Vagina (tissue), 2 donors: ENCODE measurements at places on chromosomes 2 and 18. TPM values are rescaled to one million over a fixed set of nuclear protein-coding genes. Genes with fewer than 3 reads are reported as not detected.

DNA sequence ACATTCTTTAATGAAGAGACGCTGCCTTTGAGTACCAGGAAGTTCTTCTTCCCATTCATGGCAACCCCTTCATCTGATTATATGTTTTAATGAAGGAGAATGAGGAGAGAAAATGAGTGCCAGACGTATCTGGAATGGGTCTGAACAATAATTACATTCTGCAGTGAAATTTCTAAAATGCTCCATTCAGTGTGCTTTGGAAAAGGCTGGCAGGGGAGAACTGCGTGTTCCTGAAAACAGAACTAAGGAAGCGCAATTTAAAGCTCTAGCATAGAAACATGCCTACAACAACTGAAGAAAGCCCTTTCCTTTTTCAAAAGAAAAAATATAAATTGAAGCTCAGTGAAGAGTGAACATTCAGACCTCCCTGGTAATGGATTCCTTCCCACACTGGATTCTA is 58.8 kb downstream of the BOD1L2 start:
- no peak for DNase-seq

DNA sequence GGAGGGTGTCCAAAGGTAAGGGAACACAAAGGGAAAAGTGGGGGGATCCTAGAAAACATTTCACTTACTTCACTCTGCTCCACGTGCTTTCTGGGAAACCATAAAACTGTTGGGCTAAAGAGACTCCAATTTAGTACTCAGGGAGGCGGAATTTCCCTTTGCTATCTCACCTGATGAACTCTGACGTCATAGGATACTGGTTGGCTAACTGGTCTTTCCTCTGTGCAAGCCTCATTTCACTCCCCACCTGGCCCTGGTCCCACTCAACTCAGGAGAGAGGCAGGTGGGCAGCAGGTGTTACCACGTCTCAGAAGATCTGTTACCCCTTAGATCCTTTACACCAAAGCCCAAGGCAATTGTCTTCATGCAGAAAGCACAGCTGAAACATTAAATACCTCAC is 51.8 kb upstream of the PMAIP1 start:
- no peak for DNase-seq

DNA sequence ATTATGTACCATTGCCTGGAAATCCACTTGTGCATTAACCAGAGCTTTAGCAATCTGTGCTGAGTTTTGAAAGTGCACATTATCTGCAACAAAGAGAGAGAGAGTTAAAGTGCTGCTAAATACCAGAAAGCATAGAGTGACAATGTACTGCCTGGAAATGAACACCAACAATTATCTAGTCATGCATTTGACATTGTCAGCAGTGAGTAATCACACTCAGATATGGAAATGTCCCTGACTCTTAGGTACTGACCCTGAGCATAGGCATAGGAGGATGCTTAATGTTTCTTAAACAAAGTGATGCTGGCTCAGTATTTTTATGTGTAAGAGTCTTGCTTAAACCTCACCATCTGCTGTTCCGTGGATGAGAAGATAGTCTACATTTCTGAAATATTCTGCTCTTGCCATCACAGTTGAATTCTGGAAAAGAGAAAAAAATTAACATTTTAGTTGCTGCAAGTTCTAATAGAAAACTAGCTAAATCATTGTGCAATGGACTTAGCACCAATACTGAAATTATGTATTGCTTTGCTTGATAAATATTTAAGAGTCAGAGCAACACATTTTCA is 20.8 kb upstream of the GCG start:
- DNase-seq, result no peak

ITGA4 gene
- total RNA-seq, result 4.9 TPM

- no peak for DNase-seq
These were observed 270.1 kb downstream of the ETAA1 start for GRCh38 chr2:67667054-67667908.

GRCh38 chr2:225602205-225602604 is 202.7 kb downstream of the NYAP2 start:
- DNase-seq, result no peak

- DNase-seq, result no peak
These were observed at the start of gene CACNB4 for GRCh38 chr2:152098496-152099366. Gene CACNB4, minus strand, starts transcription at chr2:152099044.

C1QL2 gene
- total RNA-seq, result not detected

CCT4 gene
- total RNA-seq, result 72.7 TPM

DNA sequence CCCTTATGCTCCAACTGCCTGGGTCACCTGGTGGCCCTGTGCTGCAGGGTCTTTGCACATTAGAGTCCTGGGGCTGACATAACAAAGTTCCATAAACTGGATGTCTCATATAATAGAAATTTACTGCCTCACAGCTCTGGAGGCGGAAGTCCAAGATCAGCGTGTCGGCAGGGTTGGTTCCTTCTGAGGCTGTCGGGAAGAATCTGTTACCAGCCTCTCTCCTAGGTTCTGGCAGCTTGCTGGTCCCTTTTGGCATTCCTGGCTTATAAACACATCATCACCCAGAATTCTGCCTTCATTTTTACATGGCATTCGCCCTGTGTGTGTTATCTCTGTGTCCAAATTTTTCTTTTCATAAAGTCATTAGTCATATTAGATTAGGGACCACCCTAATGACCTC is 170.5 kb downstream of the NDUFA10 start:
- peak; percentile 7 for DNase-seq

DNA sequence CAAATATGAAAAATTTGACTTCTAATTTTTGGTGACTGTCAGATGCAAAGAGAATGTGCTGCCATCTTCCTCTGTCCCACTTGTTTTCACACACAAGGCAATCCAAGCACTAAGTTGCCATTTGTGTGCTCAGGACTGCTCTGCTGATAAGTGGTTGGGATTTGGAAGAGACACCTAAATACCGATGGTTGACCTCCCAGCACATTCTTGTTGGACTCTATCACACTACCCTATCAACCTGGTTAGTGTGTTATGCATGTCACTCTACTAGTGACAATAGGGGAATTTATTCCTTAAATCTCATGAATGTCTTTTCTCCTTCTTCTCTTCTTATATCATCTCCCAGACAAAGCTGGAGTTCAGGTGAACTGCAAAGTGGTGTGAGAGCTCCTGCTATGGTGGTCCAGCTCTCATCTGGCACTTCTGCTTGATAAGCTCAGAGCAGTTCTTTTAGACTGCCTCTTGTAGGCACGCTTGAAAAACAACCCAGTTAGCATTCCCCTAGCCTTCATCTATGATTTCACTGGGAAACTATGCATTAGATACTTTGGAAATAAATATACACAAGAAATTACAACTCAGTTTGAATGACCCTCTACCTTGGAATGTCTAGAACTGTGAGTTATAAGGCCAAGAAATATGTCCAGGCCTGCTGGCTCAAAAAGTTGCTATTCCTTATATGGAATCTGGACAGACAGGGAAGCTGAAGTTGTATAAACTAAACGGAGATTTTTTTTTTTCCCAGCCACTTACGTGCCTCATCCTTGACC is 404.8 kb downstream of the MEIS1 start:
- no peak for DNase-seq

- no peak for DNase-seq
These were observed 148.1 kb upstream of the SIX3 start for GRCh38 chr2:44793322-44793870.

GRCh38 chr2:240644171-240644651 is 18.9 kb downstream of the GPR35 start:
- DNase-seq, result no peak

DNA sequence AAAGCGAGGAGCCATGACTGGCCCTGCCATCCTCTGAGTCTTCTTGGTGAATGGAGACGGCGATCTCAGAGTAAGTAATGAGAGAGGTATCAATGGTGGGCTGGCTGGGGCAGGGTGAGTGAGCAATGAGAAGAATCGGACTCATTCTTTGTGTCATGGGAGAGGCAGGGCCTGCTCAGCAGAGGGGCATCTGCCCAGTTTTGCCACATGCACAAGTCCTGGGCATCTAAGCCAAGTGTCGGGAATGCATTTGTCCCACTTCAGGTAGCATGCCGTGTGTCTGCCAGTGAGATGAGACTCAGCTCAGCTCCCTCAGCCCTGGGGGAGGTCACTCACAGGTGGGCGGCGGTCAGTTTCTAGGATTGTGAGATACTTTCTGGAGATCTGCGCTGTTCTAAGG is 791.0 kb upstream of the RAB6C start:
- no peak for DNase-seq

DNA sequence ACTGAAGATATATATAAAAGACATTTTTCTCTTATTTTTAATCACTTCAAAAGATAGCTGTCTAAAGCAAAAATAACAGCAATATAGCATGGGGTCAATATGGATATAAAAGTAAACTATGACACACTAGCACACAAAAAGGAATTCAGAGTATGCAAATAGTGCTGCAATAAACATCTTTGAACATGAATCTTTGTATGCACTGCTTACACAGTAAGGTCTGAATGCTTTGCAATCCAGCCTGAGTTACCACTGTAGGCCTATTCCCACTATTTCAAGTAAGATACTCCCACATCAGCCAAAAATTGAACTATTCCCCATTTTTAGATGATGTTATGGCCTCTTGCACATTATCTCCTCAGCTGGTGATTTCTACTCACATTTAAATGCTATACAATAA is 27.4 kb upstream of the ERCC3 start:
- no peak for DNase-seq

FNDC4 gene
- total RNA-seq, result 18.2 TPM

REL gene
- 29.0 TPM for total RNA-seq

GRCh38 chr2:47546994-47547393 is 144.0 kb downstream of the MSH2 start:
- no peak for DNase-seq

- no peak for DNase-seq
These were observed 22.3 kb upstream of the RAB10 start for GRCh38 chr2:26011609-26011989.

GPR155 gene
- 6.6 TPM for total RNA-seq

DNA sequence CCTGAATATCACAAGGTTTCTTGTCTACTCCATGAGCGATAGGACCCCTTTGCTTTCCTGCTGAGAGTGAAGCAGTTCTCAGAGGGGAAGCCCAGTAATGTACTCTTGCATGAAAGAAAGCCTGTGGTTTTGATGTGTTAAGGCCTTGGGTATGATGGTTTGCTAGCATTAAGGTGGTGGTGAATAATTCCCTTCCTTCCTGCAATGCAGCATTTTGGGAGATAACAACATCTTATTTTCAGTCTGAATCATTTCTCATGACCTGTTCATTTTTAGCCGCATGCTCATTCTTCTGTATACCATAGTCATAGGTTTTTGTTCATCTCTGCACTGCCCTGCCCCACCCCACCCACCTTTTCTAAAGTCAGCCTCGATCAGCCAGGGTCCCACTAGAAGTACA is 66.2 kb downstream of the HNMT start:
- no peak for DNase-seq

SKOR2 gene
- total RNA-seq, result not detected

- DNase-seq, result no peak
These were observed 42.5 kb upstream of the GLI2 start for GRCh38 chr2:120693121-120693520.

DNA sequence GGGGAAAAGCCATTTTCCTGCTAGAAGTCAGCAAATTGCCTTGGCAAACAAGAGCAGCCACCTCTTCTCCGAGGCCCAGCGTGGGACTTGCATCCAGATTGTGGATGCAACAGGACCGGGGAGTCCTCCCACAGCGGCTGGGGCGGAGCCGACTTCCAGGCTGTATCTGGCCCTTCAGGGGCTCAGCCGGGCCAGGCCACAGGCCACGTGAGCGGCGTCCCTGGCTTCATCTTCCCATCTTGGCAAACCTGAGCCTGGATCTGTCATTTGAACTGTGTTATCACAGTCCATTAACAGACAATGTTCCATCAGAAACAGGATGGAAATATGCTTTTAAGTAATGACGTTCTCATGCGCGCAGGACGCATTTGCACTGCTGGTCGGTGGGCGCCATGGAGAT is 483.5 kb upstream of the SALL3 start:
- DNase-seq, result no peak

GRCh38 chr18:79422022-79422782 is 26.5 kb downstream of the NFATC1 start:
- no peak for DNase-seq

GRCh38 chr2:18605115-18605514 is 15.7 kb upstream of the NT5C1B start:
- DNase-seq, result no peak

GRCh38 chr2:203582468-203582867 is 47.4 kb upstream of the RAPH1 start:
- DNase-seq, result no peak

DNA sequence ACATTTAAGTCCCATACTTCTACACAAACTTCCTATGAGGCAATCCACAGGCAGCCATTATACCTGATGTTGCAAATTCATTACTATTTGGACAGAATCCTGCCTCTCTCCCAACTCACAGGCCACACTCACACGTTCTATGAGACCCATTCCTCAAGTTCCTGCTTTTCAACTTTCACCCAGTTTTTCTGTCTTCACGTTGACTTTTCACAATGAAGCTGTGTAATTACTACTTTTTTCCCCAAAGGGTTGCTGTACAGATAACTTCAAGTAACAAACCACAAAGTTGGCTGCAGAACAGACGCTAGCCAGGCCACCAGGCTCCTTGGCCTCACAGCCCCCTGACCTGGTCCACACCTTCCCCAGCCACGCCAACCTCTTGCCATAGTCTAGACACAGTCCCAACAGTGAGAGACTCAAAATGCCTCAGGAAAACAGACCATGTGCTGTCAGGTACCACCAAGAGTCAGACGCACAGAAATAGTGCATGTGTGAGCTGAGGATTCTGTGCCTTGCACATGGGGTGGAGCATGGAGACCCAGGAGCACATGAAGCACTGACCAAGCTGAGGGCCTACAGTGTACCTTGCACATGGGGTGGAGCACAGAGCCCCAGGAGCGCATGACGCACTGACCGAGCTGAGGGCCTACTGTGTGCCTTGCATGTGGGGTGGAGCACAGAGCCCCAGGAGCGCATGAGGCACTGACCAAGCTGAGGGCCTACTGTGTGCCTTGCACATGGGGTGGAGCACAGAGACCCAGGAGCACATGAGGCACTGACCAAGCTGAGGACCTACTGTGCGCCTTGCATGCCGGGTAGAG is 61.0 kb downstream of the EIPR1 start:
- no peak for DNase-seq

DNA sequence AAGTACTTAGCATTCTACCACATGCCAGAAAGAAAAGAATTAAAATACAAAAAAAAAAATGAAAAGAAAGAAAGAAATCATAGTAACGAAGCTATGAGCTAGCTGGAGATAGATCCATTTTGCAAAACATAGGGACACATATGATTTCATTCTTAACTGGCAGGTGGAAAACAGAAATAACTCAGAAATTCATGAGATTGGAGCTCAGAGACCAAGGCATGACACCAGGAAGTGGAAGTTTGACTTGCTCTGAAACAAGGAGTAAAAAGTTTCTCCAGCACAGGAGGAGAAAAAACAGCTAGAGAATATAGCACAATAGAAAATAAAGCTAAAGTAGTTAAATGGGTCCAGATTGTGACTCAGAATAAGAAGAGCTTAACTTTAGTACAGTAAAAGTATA is 278.1 kb downstream of the ZEB2 start:
- no peak for DNase-seq

- DNase-seq, result no peak
These were observed 4.5 kb downstream of the IDH1 start for GRCh38 chr2:208250388-208250787.

- no peak for DNase-seq
These were observed 235.9 kb downstream of the GULP1 start for GRCh38 chr2:188527581-188527993.

- no peak for DNase-seq
These were observed 123.3 kb downstream of the SETBP1 start for GRCh38 chr18:44804033-44804432.
